Hippocampal formation (tissue), 2 donors: ENCODE measurements at places on chromosomes 6 and 20.

DNA sequence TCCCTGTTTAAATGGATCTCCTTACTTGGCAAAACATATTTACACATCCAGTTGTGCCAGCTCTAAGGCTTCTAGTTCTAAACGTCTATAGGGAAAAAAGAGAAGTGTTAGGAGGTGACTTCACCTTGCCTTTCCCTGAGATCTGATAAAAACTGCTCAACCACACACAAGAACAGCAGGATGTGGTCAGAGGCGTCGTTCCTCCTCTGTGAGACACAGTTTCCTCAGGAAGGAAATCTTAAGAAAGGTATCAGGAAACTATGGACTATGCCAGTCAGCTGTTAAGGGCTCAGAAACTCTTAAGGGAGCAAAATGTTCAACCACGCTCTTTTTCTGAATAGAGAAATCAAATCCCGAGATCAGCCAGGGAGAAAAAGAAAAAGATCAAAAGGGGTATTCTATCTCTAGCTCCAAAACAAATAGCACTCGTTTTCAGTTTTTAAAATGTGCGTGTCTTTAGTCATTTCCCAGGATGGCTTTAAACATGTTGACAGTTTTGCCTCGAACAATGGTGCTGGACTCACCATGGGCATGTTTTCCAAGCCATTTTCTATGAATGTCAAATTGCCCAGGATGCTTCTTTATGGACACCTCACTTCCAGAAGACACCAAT lies 154.5 kb downstream of the HACE1 start:
- no peak for DNase-seq

DNA sequence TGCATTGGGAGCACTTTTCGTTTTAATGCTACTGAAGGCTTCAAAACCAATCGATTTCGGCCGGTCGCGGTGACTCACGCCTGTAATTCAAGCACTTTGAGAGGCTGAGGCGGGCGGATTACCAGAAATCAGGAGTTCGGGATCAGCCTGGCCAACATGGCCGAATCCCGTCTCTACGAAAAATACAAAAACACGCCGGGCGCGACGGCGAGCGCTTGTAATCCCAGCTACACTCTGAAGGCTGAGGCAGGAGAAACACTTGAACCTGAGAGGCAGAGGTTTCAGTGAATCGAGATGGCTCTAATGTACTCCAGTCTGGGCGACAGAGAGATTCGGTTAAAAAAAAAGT lies 58.4 kb downstream of the TRIM38 start:
- no peak for DNase-seq

DNA sequence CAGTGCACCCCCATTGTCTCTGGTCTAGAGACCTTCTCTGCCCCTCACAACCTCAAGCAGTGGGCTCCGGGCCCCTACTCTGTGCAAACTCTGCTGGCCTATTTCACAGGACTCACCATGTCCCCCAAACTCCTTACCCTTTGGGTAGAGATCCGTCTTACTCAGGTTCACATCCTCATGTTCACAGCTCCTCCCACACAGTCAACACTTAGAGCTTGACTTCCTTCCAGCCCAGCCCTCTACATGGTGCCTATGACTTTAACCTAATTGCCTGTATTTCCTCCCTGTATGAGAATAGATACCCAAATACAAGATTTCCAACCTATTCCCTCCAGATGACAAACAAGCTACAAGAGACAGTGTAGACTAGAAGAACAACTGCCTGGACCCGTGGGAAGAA lies 528.6 kb upstream of the JARID2 start:
- DNase-seq: no peak

DNA sequence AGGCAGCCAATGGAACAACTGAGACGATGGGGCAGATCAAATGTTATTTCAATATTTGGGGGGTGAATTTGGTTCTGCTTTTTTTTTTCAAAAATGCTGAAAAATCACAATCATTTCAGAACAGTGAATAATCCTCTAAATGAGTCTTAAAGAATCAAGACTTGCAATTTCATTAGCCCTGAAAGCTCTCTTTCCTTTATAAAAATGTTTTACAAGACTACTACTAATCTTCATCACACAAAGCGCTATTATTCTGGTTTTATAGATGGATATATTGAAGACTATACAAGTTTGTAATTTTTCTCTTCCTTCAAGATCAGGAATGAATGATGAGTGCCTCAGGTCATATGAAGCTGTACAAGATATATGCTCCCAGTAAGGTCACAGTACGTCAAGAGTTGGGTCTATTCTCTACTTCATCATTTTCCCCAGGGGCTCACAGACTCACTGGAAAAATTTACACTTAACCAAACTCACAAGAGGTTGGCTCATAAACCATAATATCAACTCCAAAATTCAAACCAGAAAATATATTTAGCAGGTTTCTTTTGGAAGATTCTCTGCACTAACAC lies 19.5 kb downstream of the RNF24 start:
- no peak for DNase-seq

DNA sequence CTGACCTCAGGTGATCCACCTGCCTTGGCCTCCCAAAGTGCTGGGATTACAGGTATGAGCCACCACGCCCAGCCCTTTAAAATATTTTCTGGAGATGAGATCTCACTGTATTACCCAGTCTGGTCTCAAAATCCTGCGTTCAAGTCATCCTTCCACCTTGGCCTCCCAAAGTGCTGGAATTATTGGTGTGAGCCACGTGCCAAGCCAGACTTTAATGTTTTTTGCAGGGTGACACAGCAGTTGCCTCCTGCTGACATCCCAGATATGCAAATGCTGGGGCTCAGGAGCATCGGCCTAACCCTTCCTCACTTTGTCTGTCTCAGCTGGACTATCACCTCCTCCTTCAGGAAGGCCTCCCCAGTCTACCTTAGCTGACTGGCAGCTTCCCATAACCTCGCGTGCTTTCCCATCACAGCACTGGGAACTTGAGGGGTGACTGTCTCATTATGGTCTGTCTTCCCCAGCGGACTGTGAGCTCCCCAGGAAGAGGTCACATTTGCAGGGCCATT lies 14.3 kb upstream of the ID1 start:
- no peak for DNase-seq

- DNase-seq: peak; percentile 33
Observed at GRCh38 chr6:130322673-130323268, 43.0 kb upstream of the TMEM200A start.

GRCh38 chr20:51348876-51349275 lies 193.6 kb downstream of the NFATC2 start:
- no peak for DNase-seq

DNA sequence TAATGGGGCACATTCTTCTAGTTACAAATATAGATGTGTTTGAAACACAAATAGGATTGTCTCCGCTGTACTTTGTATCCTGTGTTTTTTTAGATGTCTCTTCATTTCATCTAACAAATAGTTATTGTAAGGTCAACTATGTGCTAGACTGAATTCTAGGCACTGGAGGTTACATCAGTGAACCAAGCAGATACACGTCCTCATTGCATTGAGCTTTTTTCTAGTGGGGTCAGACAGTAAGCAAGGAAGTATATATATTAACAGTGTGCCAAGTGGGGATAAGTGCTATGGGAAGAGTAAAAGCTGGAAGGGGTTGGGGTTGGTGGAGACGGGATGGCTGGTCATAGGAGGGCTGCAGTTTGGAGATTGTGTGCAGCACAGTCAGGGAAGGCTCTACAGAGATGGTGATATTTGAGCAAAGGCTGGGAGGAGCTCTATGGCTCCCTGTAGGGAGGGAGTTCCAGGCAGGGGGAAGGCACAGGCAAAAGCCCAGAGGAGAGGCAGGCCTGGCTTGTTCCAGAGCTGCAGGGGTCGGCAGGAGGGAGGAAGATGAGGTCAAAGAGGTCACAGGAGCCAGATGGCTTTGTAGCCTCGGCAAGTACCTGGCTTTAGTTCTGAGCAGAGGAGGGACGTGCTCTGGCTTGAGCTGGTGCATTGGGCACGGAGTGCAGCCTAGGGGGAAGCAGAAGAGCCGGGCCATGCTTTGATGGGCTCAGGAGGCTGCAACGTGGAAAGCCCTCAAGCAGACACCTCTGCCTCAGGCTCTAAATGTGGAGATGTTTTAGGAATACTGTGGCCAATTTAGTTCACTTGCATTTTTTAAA lies 152.3 kb downstream of the ZDHHC14 start:
- no peak for DNase-seq

DNA sequence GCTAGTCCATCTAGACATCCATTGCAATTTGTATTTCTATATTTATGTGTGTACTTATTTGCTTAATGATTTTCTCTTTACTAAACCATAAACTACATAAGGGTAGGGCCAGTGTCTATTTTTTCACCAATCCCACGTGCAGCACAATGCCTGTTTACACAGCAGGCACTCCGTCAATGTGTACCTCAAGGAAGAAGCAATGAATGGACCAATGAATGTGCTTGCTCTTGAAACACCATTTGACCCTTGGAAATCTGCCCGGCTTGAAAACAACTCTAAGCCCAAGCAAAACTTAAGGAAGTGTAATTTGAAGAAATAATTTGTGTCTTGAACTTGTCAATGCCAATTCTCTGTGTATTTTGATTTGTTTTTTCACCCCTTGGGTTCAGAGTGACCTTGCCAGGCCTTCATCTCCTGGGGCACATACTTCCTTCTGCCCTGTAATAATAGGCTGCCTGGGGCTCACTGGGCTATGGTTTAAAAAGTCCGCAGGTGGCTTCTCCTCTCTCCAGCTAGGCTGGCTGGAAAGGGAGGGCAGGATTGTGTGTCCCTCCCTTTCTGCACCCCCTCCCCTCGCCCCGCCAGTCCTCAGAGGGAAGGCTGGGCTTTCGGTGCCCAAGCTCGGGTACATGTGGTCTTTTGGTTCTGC lies 140.8 kb upstream of the ARMC2 start:
- no peak for DNase-seq

DNA sequence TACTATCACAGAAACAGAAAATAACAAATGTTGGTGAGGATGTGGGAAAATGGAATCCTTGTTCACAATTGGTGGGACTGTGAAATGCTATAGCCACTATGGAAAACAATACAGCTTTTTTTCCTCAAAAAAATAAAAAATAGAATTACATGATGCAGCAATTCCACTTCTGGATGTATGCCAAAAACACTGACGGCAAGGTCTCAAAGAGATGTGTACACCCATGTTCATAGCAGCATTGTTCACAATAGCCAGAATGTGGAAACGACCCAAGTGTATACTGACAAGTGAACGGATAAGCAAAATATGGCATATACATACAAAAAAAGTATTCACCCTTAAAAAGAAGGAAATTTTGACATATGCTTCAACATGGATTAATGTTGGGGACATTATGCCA lies 213.4 kb downstream of the KHDC1L start:
- no peak for DNase-seq

DNA sequence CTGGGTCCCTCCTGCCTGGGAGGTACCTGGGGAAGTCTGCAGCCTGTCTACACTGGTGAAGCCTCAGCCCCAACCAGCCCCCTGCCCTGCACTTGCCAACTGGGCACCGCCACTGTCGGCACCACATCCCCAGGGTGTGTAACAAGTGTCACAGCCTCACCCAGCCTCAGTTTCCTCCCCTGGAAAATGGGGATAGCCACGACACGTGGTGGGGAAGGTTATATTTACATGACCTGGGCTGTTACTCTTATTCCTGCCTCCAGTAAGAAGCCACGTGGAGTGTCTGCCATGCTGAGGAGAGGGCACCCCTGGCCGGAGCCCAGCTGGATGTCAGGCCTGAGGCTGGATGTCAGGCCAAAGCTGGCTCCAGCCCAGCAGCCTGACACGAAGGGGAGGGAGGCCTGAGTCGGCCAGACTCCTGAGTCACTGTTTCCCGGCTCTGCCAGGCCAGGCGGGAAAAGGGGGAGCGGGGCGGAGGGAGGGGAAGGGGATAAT lies 44.9 kb downstream of the SNAI1 start:
- DNase-seq: peak; percentile 44

DNA sequence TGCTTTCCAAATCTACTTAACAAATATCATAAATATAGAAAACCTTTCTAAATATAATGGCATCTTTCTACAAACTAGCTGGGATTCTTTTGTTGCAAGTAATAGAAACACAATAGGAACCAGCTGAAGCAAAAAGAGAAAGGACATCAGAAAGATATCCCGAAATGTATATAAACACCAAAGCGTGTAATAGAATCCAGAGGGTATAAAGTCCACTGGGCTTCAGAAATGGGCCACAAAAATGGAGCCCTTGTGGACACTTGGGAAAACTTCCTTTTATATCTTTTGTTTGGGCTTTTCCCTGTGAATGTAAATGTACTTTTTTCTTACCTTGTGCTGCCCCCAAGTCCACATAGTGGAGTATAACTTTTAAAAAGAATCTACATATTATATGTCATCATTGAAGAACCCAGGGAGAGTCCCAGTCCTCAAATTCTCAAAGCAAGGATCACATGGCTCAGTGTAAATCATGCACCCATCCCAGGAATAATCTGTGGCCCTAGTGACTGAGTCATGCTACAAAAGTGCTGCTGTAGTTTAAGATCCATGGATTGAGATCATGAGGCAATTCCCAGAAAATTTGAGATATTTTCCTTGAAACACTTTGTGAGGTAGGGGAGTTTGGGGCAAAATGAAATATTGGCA lies 457.0 kb downstream of the EPM2A start:
- DNase-seq: no peak

- DNase-seq: no peak
Observed at GRCh38 chr20:50380697-50381040, 129.5 kb upstream of the PTPN1 start.

DNA sequence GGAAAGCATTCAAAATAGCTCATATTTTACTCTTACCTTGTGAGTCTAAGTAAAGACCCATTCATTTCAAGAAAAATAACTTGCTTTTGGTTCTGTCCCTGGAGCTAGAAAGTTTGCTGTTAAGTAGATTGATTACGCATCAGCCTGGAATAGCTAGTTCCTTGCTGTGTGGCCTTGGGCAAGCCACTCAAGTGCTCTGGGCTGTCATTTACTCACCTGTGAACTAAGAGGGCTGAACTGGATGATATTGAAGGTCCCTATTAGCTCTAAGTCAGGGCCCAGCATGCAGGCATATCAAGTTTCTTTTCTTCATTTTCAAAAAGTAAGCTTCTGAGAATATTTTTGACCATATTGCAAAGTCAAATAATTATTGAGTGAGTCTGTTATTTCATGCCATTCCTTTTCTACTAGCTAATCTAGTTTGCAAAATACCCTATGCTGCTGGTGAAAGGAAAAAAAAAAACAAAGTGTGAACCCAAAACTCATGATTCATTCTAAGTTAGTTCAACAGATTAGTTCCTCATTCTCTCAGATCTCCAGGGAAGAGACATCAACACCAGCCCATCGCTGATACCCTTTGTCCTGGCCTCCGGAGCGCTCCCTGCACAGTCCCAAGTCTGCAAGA lies 106.5 kb upstream of the GMDS start:
- DNase-seq: no peak

GRCh38 chr20:46494077-46494476 lies 19.3 kb downstream of the ZNF334 start:
- no peak for DNase-seq

DNA sequence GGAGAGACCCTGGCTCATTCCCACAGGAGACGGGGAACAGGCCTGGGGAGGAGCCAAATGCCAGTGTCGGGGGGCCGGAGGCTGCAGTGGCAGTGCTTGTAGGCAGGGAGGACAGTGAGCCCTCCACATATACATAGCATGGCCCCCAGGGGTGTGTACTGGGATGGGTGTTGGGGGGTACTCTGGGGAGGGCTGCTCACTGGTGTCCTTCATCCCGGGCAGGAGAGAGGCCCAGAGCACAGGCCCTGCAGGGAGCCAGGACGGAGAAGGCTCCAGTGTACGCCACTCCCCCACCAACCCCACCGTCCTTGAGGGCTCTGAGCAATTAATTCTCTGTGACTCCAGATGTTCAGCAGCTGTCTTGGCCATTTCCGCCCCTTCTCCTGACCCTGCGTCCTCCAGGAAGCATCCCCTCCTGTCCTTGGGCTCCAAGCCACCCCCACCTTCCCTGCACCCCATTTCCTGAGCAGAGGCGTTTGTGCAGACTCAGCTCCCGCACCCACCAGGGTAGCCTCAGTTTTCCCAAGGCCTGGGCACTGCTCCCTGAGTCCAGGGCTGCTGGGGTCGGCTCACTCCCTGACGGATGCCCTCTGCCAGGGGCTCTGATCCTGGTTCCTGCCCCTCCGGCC lies 3.4 kb upstream of the ABHD16B start:
- no peak for DNase-seq
